WERI-Rb-1 (cell line): ENCODE measurements at places on chromosomes 12 and 14.

GRCh38 chr12:94146166-94146936, 2.0 kb upstream of the PLXNC1 start:
- no peak for DNase-seq

DNA sequence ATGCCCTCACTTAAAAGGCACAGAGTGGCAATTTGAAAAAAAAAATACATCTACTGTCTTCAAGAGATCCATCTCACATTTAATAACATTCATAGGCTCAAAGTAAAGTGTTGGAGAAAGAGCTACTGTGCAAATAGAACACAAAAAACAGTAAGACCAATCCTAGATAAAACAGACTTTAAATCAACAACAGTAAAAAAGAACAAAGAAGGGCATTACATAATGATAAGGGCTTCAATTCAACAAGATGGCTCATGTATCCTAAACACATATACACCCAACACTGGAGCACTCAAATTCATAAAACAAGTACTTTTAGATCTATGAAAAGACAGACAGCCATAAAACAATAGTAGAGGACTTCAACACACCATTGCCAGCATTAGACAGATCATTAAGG, 93.6 kb upstream of the PCED1B start:
- no peak for DNase-seq

GRCh38 chr14:46653031-46653755, 1.6 kb upstream of the RPL10L start:
- no peak for DNase-seq

DNA sequence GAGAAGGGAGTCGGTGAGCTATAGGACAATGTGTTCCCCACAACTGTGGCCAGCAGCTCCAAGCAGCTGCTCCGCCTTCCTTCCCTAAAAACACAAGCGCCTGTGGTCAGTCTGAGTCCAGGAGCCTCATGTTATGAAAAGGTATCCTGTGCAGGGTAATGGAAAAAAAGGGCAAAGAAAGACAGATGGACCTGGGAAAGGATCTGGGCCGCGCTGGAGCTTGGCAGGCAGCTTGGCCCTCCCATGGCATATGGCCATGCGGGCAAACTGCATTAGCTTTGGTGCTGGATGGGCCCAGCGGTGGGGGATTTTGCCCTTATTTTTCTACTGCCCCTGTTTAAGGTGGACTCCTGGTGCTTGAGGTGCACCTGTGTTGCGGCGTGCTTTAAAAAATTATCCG, 23.7 kb upstream of the CHST11 start:
- DNase-seq, result no peak

DNA sequence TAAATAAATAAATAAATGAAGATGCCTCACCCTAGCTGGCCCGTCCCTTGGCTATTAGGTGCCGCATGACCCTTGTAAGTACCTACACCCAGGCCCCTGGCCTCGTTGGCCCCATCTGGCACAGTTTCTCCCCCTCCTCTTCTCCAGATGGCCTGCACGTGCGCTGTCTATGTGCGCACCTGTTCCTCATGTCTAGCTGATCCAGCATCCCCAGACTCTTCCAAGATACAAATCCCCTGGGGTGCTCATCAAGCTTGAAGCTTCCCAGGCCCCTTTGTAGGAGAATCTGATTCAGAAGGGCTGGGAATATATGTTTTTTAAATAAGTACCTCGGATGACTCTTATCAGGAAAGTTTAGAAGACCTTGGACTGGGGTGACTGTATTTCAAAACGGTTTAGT, 133.3 kb downstream of the CHST11 start:
- DNase-seq, result no peak

GRCh38 chr12:58138424-58138823, 197.1 kb downstream of the ATP23 start:
- no peak for DNase-seq
